Stimulated activated CD8-positive, alpha-beta memory T cell treated with anti-CD3 and anti-CD28 coated beads, Interleukin-7, amount 100 ng/mL, for 4 hours (primary cell): ENCODE measurements at places on chromosomes 12 and 14.
A peak's percentile ranks its signal among the peaks of the same experiment; 100 is the strongest.

DNA sequence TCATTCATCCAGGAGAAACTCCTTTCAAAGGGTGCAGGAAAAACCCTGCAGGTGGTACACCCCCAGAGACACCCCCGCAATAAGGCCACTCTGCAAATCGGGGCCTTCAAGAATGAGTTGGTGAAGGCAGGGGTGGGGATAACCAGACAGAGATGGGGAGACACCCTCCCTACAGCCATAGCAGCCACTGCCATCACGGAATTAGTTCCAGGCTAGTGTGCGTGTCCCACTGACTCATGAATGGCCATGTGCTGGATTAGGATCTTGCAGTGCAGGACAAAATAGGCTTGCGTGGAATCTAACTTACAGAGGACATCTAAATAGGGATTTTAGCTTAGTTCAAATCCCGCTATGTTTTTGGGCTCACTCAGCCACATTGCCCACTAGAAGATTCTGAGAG is 37.8 kb downstream of the SPRING1 start:
- no peak for DNase-seq

GRCh38 chr12:57844709-57845477 is 1.6 kb downstream of the CTDSP2 start:
- DNase-seq = no peak

- peak; percentile 74 for DNase-seq
These were observed 13.0 kb upstream of the UBC start for GRCh38 chr12:124927201-124928094.

- DNase-seq = no peak
These were observed 1.1 kb upstream of the INSM2 start for GRCh38 chr14:35532783-35533356.

GRCh38 chr14:49853158-49853477 is 530 bp upstream of the NEMF start:
- DNase-seq = no peak
